Muscle of leg (tissue), 16 donors: ENCODE measurements at places on chromosomes 12 and 14.
A peak's percentile ranks its signal among the peaks of the same experiment; 100 is the strongest.

GRCh38 chr14:101598159-101598558 lies 36.9 kb downstream of the DIO3 start:
- DNase-seq = no peak

- DNase-seq = no peak
Observed at GRCh38 chr12:17132336-17132735, 526.4 kb upstream of the LMO3 start.

- DNase-seq = no peak
Observed at GRCh38 chr14:51912112-51912786, 51.8 kb downstream of the GNG2 start.

DNA sequence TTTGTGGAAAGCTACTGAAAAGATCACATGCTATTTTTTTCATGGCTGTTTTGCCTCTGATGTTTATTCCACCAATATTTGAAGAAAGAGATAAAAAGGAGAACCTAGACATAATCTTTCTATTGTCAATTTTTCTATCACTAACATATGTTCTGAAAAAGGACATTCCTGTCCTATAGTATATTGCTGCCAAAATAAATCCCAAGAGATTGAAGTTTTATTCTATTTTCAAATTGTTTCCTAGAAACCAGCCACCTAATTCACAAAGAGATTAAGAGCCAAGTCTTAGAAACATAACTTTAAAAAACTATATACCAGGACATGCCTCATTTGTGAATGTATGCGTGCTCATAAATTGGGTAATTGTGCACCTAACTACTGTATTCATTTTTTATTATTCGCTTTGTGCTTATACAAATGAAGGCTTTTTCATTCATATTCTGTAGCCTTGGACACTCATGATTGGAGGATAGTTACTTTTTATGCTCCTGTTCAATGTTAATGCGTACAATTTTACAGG lies 200.7 kb downstream of the FUT8 start:
- DNase-seq = peak; percentile 78
